ENCODE measurements at places on chromosomes 2 and 18.

DNA sequence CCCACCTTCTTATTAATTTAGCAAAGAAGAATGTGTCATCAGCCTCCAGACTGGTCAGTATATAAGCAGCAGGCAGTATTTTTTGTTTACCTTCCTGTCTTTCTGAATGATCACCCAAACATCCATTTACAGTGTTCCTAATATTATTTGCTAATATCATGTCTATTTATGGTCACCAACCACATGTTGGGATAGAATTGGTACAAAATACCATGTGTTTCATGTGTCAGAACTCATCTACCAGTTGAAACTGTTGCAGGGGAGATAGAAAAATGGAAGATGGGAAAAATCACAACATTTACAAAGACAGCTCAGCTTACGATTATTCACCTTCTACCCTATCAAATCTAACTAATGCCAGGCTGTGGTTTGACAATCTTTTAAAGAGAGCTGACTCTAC is 66.2 kb downstream of the ANKRD44 start:
- DNase-seq = no peak

DNA sequence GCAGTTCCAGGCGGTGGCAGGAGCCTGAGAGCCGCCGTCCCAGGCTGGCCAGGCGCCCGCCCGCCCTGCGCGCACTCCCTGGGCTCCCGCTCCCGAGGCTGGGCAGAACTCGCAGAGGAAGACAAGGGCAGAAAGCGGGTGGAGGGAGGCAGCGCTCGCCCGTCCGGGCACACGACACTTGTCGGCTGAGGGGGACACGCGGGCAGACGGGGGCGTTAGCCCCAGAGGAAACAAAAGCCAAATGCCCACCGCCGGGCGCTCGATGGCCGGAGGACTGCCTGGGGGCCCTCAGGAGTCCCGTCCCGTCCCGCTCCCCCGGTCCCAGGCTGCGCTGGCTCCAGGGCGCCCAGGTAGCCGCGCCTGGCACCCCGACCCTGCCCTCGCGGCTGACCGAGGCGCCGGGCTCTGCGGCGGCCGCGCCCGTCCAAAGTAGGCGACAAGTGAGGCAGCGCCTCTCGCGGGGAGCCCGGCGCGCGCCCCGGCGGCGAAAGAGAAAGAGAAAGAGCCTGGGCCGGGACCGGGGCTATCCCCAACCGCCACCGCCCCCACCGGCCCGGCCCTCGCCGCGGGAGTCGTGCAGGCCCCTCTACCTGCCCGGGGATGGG is 491 bp downstream of the L3MBTL4 start:
- peak; percentile 71 for DNase-seq

- DNase-seq = no peak
Measured at GRCh38 chr18:33369711-33370449, 70.6 kb downstream of the CCDC178 start.

- no peak for DNase-seq
Measured at GRCh38 chr18:62693659-62694058, 21.7 kb upstream of the PHLPP1 start.

DNA sequence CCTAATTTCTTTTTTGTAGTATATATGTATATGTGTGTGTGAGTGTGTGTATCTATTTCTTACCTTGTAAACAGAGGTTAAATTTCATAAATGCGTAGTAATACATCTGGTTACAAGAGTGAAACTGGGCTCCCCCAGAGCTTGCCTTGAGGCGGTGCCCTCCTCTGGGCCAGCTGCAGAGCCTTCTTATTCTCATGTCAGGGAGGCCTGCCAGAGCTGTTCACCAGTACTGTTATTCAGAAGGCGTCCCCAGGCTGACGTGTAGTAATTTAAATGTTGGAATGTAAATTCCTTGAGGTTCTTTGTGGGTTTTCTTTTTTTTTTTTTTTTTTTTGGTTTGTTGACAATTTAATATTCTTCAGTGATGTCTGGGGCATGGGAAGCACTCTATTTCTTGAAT is 11.2 kb downstream of the COPS8 start:
- no peak for DNase-seq

GRCh38 chr2:187851955-187852561 is 297.8 kb upstream of the TFPI start:
- DNase-seq = no peak

- DNase-seq = no peak
Measured at GRCh38 chr2:18132697-18133096, 254.2 kb downstream of the KCNS3 start.

GRCh38 chr2:56248965-56249742 is 65.4 kb downstream of the CCDC85A start:
- no peak for DNase-seq

GRCh38 chr2:147156970-147157369 is 687.9 kb upstream of the ACVR2A start:
- DNase-seq = no peak

GRCh38 chr2:134470561-134471168 is 216.8 kb downstream of the MGAT5 start:
- no peak for DNase-seq

- peak; percentile 92 for DNase-seq
Measured at GRCh38 chr2:223944703-223945531, at the start of gene WDFY1. Gene WDFY1 (minus strand): TSS chr2:223945335. CDS start chr2:223945284, 51 bp downstream.

DNA sequence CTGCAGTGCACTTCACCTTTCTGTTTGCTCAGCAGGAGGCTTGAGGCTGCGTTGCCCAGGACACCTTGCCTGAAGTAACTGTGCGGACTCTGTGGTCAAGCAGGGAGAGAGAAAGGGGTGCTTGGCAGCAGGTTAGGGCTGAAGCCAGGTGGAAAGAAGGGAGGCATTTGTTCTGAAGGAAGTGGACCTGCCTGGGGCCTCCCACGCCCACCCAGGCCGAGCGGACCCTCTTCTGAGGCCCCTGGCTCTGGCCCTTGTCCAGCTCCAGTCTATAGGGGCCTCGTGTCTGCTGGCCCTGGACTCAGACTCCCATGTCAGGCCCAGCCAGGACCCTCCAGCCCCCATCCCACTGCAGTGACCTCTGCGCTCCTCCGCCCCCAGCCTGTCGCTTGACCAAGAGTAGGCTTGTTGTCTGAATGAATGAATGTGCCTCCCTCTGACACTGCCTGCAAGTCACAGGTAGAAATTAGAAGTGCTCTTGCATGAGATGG is 2.5 kb downstream of the SNED1 start:
- DNase-seq = no peak

- DNase-seq = no peak
Measured at GRCh38 chr2:238484522-238485452, 58.1 kb downstream of the ASB1 start.
